Naive B cell (primary cell): ENCODE measurements at places on chromosomes 5 and 9.

GRCh38 chr5:168601972-168602371, 22.8 kb upstream of the PANK3 start:
- peaks cover 4% of the 10 kb centered on the region for H3K36me3 ChIP-seq
- no peaks in the 10 kb centered on the region for H3K4me1 ChIP-seq
- peaks cover 42% of the 10 kb centered on the region for H3K27me3 ChIP-seq
- H3K27ac ChIP-seq: no peak overlapping the region
- H3K4me3 ChIP-seq: no peak overlapping the region
- no peak for DNase-seq

DNA sequence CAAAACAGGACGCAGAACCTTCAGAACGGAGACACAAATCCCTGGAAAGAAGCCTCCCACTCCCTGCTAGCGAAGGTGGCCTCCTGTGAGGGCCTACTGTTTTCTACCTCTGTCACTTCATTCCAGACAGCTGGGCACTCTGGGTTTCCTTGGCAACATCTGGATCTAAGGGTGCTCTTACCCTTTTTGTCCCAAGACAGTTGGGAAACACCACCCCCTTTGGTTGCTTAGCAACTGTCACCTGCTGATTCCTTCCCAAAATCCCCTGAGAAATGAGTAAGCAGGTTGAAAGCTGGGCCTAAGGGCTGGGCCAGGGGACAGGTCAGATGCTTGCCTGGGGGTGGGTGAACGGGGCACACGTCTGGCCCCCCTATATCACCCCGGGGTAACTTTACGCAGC, 29.4 kb downstream of the NANS start:
- no peaks in the 10 kb centered on the region for H3K27me3 ChIP-seq
- H3K27ac ChIP-seq: peak overlapping the region; percentile 70
- no peaks in the 10 kb centered on the region for H3K36me3 ChIP-seq
- no peak for DNase-seq

DNA sequence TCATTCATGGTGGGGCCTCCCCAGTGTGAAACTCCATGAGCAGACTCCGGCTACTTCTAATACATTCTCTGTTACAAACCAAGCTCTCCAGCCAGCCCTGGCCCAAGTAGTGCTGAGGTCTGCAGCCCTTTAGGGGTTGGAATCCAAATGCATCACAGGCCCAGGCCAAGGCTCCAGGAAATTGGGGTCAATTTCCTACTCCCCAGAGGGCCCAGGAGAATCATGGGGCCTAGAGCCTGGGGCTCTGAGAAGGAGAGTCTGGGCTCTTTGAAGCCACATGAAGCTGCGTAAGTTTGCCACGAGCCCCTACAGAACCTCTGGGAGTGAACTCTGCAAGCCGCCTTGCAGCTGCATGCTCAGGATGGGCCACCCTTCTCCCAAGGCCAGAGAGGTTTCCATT, 206.4 kb downstream of the PAPPA start:
- no peaks in the 10 kb centered on the region for H3K36me3 ChIP-seq
- no peak overlapping the region for H3K27ac ChIP-seq
- no peaks in the 10 kb centered on the region for H3K4me1 ChIP-seq
- H3K27me3 ChIP-seq: no peaks in the 10 kb centered on the region

DNA sequence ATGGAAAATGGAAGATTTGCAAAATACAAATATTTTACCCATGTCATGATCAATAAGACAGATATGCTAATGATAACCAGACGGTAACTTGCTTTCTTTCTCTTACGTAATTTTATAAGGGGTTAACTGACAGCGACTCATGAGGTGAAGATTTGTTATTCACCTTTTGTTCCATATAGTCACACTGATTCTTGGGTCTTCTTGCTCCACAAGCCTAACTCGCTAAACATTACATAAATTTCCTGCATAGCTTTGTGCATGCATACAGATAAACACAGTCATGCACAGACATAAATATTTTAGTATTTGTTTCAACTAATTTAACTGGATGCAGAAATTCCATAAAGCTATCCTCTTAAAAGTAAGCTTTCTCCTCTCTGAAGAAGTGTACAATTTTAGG, 225.9 kb downstream of the VPS13A start:
- no peak overlapping the region for H3K4me3 ChIP-seq
- no peak overlapping the region for H3K27ac ChIP-seq
- H3K27me3 ChIP-seq: no peaks in the 10 kb centered on the region

DNA sequence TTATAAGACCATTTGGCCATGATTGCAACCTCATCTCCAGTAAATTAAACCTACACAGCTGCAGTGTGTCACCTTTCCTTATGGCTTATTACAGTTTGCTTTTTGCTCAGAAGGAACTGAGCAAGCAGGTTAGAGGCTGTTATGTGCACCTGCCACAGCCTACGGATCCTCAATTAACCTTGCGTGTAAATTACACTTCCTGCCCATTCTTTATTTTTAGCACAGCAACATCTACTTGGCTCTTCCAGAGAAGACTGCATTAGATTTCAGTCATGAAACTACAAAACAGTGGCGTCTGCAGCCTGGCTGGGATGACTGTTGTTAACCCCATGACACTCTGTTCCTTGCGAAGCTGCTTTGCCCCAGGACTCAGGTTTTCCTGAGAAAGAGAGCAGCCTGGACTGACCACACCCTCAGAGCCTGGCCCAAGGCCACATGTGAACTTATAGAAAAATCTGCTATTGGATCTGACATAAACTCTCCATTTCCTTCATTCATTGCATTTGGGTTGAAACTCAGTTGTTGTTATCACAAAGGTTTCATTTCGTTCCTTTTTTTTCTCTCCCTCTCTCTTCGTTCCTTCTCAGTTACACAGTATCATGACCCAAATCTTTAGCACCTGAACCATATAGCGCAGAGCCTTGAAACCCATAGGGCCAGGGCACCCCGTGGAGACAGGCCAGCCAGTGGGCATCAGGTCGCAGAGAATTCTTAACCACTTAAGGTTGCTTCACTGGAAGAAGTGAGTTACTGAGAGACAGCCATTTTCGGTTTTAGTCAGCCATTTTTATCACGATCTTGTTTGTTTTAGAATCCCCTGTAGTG, 138.6 kb downstream of the PALM2AKAP2 start:
- H3K4me1 ChIP-seq: peaks cover 73% of the 10 kb centered on the region
- H3K27me3 ChIP-seq: no peaks in the 10 kb centered on the region
- peak; percentile 54 for DNase-seq
- H3K27ac ChIP-seq: peak overlapping the region; percentile 94
- no peaks in the 10 kb centered on the region for H3K36me3 ChIP-seq

DNA sequence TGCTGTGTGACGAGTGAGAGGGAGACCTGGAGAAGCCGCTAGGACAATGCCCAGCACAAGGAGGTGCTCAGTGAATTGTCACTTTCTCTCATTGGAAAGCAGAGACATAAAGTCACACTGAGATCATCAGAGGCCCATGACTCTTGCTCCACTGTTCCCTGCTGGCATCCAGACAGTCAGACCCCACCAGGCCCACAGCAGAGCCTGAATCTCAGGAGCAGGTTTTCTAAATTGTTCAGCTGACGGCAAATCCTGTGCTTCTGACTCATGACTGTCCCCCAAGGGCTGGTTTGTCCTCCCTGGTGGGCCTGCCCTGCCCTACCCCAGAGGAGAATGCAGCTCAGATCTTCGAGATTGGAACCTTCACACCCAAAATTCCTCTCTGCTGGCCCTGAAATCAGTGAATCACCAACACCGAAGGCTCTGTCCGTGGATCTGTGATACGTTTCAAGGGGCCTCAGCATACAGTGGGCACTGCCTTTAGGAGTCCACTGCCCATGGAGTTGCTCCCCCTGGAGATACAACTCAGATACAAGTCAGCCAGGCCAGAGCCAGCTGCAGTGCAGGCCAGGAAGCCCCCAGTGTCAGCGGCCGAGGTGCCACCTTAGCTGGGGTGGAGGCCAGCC, 2.7 kb downstream of the PTGES start:
- H3K27me3 ChIP-seq: peaks cover 22% of the 10 kb centered on the region
- no peak for DNase-seq
- no peak overlapping the region for H3K27ac ChIP-seq

GRCh38 chr9:123990427-123990826, 21.1 kb upstream of the LHX2 start:
- no peak overlapping the region for H3K27ac ChIP-seq
- H3K4me3 ChIP-seq: no peak overlapping the region
- DNase-seq: no peak
- peaks cover 43% of the 10 kb centered on the region for H3K27me3 ChIP-seq
- peaks cover 5% of the 10 kb centered on the region for H3K4me1 ChIP-seq

GRCh38 chr9:79446523-79447307, 125.0 kb upstream of the TLE4 start:
- no peak for DNase-seq
- no peaks in the 10 kb centered on the region for H3K4me1 ChIP-seq

DNA sequence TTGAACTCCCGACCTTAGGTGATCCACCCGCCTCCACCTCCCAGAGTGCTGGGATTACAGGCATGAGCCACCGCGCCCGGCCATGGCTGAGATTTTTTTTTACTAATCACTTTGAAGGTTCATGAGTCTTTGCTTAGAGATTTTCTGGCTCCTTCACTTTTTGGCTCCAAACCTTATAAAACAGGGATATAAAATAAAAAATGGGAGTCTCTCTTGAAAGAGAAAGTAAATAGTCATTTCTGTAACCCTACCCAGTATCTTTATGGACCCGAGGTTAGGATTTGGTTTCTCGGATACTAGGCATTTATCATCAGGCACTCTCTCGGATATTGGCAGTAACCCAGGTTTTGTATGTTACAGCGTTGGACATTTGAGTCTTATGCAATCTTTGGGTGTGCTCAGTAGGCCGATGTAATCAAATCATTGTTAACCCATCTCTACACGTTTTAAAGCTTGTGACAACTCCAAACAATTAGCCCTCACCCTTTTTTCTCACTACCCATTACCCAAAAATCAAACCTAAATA, 25.3 kb downstream of the STXBP1 start:
- H3K36me3 ChIP-seq: no peaks in the 10 kb centered on the region
- no peaks in the 10 kb centered on the region for H3K4me1 ChIP-seq
- H3K4me3 ChIP-seq: no peak overlapping the region
- peaks cover 38% of the 10 kb centered on the region for H3K27me3 ChIP-seq
- H3K27ac ChIP-seq: no peak overlapping the region
- DNase-seq: no peak

DNA sequence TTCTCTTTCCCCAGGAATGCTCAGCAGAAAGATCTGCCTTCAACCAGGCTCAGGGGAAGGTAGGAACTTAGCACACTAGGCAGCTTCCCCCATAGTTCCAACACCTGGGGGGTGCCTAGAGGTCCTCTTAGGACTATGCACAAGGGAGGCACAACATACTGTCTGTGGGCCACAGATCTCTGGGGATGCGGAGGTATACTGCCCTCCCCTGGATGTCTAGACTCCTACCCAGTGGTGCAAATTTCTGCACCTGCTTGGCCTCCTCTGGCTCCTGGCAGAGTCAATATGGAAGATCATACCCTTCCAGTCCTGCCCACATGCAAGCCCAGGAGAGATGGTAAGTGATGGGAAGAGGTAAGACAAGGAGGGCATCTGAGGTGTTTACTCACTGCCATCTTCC, 247.5 kb upstream of the DAPK1 start:
- no peaks in the 10 kb centered on the region for H3K4me1 ChIP-seq
- no peak overlapping the region for H3K4me3 ChIP-seq
- H3K27ac ChIP-seq: no peak overlapping the region
- no peaks in the 10 kb centered on the region for H3K27me3 ChIP-seq
- no peaks in the 10 kb centered on the region for H3K36me3 ChIP-seq

GRCh38 chr5:34409373-34409772, 246.8 kb upstream of the RAI14 start:
- no peak overlapping the region for H3K27ac ChIP-seq
- H3K36me3 ChIP-seq: no peaks in the 10 kb centered on the region
- H3K4me3 ChIP-seq: no peak overlapping the region

DNA sequence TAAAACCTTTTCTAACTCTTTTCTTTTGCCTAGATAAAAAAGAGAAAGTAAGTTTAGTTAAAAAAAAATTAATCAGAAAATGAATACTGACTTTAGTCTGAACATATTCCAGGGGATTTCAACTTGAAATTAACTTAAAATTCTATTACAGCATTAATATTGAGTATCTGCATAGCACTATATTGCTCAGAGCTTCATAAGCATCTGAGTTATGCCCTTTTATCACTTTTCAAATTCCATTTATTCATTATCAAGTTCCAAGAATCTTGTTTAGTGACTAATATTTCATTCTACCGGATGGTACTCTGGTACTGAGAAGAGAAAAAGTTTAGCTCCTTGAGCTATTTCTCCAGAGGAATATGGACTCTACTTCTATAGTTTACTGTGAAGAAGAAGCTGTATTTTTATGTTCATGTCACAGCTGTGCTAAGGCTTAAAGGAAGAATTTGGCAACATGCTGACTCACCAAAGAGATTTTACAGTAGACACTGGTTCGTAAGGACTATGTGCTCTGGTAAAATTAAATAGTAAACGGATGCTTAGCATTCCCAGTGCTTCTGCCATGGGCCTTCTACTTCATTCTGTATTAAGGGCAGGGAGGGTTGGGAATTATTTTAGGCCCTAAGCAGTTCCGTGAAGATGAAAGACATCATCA, 285.2 kb upstream of the SEMA6A start:
- no peaks in the 10 kb centered on the region for H3K36me3 ChIP-seq
- H3K4me3 ChIP-seq: no peak overlapping the region
- no peaks in the 10 kb centered on the region for H3K27me3 ChIP-seq
- DNase-seq: no peak

- H3K27ac ChIP-seq: peak overlapping the region; percentile 84
- peak overlapping the region; percentile 85 for H3K4me3 ChIP-seq
- H3K36me3 ChIP-seq: peaks cover 15% of the 10 kb centered on the region
Measured at GRCh38 chr5:14676320-14676719, 11.8 kb downstream of the OTULIN start.

DNA sequence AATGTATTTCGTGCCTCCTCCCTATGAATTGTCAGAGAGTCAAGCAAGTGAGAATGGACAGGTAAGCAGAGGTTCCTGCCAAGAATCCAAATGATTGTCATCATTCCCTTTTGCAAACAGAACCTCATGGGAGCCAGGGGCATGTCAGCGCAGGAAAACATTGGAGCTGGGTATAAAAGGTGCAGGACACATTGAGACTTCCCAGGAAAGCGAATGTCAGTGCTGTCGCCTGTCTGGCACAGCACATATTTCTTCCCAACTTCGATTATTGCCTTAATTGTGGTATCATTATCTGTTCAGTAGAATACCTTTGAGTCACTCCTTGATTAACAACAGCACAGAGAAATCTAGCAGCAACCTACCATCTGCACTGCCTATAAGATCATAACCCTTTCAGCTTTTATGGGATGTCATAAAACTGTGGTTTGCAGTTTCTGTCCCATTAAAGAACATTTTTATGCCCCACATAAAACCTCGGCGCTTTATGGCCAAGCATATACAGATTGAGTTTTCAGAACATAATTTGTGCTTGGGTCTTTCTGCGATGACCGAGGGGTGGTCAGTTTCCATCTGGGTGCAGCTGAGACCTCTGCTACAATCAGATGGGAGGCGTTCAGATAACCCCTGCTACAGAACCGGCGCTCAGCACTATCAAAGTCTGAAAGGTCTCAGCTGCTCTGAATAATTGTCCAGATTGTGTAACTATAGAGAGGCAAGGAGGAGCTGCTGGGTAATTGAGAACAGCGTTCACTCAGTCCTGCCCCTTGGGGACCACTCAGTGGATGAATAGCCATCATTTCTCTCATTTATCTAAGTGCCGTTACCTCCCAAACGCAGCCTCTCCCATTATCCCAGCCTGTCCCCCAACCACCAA, 30.9 kb upstream of the WWC1 start:
- DNase-seq: no peak
- H3K36me3 ChIP-seq: no peaks in the 10 kb centered on the region
- peaks cover 23% of the 10 kb centered on the region for H3K27me3 ChIP-seq
- H3K4me1 ChIP-seq: no peaks in the 10 kb centered on the region
- no peak overlapping the region for H3K27ac ChIP-seq
- no peak overlapping the region for H3K4me3 ChIP-seq

GRCh38 chr5:110386782-110387181, 339.7 kb downstream of the TMEM232 start:
- no peaks in the 10 kb centered on the region for H3K36me3 ChIP-seq
- no peak overlapping the region for H3K4me3 ChIP-seq
- no peak for DNase-seq
- H3K27ac ChIP-seq: no peak overlapping the region
- H3K4me1 ChIP-seq: no peaks in the 10 kb centered on the region
